ENCODE measurements at places on chromosomes 2 and 18.

DNA sequence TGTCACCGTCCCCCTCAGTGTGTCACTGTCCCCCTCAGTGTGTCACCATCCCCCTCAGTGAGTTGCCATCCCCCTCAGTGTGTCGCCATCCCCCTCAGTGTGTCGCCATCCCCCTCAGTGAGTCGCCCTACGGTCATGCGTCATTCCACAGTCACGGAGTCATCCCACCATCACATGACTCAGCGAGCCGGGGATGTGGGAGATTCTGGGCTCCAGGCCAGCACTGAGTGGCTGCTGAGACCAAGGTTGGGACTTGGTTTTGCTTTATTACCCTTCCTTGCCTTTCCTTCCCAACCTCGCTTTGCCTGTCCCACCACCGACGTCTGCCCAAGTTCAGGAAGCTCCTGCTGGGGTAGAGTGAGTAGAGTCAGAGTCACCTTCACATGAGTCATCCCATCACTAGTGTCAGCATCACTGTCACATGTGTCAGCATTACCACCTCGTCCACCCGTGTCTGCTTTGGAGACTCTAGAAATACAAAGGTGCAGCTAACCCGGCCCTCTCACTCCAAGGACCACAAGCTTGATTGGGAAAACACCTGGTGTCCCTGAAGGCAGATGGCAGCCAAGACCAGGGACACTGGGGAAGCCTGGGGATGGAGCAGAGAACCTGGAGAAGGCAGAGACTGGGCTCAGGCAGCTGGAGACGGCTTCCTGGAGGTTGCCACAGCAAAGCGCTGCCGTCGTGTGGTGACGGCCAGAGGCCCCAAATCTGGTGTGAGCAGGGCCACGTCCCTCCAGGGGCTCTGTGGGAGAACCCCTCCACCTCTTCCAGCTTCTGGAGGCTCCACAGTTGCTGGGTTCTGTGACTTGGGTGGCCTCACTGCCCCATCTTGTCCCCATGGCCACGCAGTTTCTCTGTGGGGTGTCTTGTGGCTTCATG lies 485.2 kb upstream of the SALL3 start:
- no peak overlapping the region for H3K27ac ChIP-seq
- H3K4me1 ChIP-seq, result no peaks in the 10 kb centered on the region
- H3K27me3 ChIP-seq, result no peaks in the 10 kb centered on the region
- no peak overlapping the region for H3K4me3 ChIP-seq

DNA sequence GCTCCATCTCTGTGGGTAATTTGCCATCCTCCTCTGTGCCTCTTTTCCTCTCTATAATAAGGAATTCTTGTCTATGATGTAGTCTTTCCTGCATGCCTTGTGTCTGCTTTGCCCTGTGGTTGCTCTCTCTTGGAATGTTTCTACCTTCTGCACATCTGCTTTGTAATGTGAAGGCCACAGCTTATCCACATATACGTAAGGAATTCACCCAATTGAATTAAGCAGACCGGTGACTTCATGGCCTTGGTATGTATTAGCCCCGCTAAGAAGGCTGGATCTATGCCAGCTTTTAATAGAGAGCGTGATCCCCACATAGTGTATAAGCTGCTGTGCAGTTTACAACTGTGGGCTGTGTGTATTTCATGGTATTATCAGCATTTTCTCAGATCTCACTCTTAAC lies 274.7 kb downstream of the RNF144A start:
- peaks cover under 1% of the 10 kb centered on the region for H3K4me1 ChIP-seq
- no peak overlapping the region for H3K27ac ChIP-seq
- no peak for DNase-seq
- H3K36me3 ChIP-seq, result no peaks in the 10 kb centered on the region

GRCh38 chr2:230889911-230890601 lies 25.3 kb downstream of the ITM2C start:
- no peaks in the 10 kb centered on the region for H3K36me3 ChIP-seq
- DNase-seq, result no peak
- H3K4me1 ChIP-seq, result peaks cover 41% of the 10 kb centered on the region
- H3K27ac ChIP-seq, result no peak overlapping the region
- no peaks in the 10 kb centered on the region for H3K27me3 ChIP-seq

GRCh38 chr18:7066965-7067555 lies 50.5 kb downstream of the LAMA1 start:
- H3K4me1 ChIP-seq, result no peaks in the 10 kb centered on the region
- no peak overlapping the region for H3K27ac ChIP-seq

- peak overlapping the region; percentile 89 for H3K27ac ChIP-seq
- no peak for DNase-seq
- H3K36me3 ChIP-seq, result no peaks in the 10 kb centered on the region
- peaks cover 27% of the 10 kb centered on the region for H3K4me1 ChIP-seq
- H3K27me3 ChIP-seq, result no peaks in the 10 kb centered on the region
- H3K4me3 ChIP-seq, result peak overlapping the region; percentile 75
Measured at GRCh38 chr2:231680285-231680991, 27.9 kb upstream of the PTMA start.

GRCh38 chr2:190407662-190408537 lies at the start of gene MFSD6:
Gene MFSD6, plus strand, starts transcription at chr2:190408355. Its CDS starts 27,675 bp downstream, at chr2:190436030.
- H3K4me3 ChIP-seq, result peak within 1 kb of the TSS; percentile 83
- H3K36me3 ChIP-seq, result no peaks in the 10 kb centered on the region
- H3K27me3 ChIP-seq, result no peaks in the 10 kb centered on the region
- peak; percentile 71 for DNase-seq

GRCh38 chr2:12556762-12557161 lies 160.0 kb upstream of the TRIB2 start:
- no peak overlapping the region for H3K4me3 ChIP-seq
- H3K36me3 ChIP-seq, result no peaks in the 10 kb centered on the region
- no peak for DNase-seq
- peaks cover 3% of the 10 kb centered on the region for H3K27me3 ChIP-seq
- H3K27ac ChIP-seq, result no peak overlapping the region

DNA sequence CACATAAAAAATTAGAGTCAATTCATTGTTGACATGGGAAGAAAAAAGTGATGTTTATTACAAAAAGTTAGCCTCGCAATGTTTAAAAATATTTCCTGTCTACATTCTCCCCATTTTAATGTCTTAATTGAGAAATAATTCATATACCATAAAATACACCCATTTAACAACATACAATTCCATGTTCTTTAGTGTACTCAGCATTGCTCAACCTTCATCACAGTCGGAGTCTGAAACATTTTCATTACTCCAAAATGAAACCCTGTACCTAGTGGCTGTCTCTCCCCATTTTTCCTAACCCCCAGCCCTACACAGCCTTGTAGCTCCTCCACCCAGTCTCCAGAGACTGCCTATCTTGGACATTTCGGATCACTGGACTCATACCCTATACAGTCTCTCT lies 103.9 kb upstream of the CBLN2 start:
- H3K36me3 ChIP-seq, result no peaks in the 10 kb centered on the region
- H3K27ac ChIP-seq, result no peak overlapping the region
- no peaks in the 10 kb centered on the region for H3K27me3 ChIP-seq

DNA sequence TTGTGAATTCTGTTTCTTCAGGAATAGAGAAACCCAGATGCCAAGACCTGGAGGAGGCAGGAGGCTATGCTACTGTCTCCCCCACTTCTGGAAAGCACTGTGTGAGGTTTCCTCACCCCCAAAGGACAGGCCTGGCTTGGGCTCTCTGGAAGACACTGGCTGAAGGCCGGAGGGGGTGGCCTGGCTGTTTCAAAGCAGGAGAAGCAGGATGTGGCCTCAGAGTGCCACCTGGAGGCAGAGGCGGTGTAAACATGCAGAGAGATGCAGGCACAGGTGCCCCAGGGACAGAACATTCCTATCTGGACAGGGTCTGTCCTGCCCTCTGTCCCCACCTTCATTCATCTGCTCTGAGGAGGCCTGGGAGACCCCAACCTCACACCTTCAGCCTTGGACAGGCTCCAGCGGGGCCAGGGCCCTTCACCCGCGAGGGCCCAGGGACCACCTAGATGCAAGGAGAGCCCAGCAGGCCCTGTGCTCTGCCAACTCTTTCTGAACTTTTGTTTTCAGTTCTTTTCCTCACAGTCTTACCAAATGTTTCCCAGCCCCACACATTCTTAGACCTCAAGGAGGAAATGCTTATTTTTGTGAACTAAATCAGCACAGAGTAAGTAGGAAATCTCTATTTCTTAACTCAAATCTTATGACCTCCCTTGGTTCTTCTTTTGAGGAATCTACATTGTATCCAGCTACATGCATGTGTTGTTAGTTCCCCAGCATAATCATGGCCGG lies 79.2 kb downstream of the LONRF2 start:
- peaks cover 35% of the 10 kb centered on the region for H3K4me1 ChIP-seq
- H3K4me3 ChIP-seq, result peak overlapping the region; percentile 39
- H3K27me3 ChIP-seq, result peaks cover 8% of the 10 kb centered on the region
- DNase-seq, result peak; percentile 72
- H3K27ac ChIP-seq, result no peak overlapping the region

- no peak for DNase-seq
- H3K4me3 ChIP-seq, result no peak overlapping the region
- no peaks in the 10 kb centered on the region for H3K4me1 ChIP-seq
- no peaks in the 10 kb centered on the region for H3K36me3 ChIP-seq
Measured at GRCh38 chr2:219958941-219959340, 331.5 kb downstream of the SLC4A3 start.

GRCh38 chr18:58565021-58565420 lies 63.9 kb downstream of the ALPK2 start:
- H3K27ac ChIP-seq, result peak overlapping the region; percentile 55
- no peak overlapping the region for H3K4me3 ChIP-seq
- H3K27me3 ChIP-seq, result no peaks in the 10 kb centered on the region
- DNase-seq, result no peak
- peaks cover 23% of the 10 kb centered on the region for H3K4me1 ChIP-seq
- H3K36me3 ChIP-seq, result peaks cover 3% of the 10 kb centered on the region

Measured in memory B cell (primary cell).